ENCODE measurements at places on chromosomes 11 and 22.

DNA sequence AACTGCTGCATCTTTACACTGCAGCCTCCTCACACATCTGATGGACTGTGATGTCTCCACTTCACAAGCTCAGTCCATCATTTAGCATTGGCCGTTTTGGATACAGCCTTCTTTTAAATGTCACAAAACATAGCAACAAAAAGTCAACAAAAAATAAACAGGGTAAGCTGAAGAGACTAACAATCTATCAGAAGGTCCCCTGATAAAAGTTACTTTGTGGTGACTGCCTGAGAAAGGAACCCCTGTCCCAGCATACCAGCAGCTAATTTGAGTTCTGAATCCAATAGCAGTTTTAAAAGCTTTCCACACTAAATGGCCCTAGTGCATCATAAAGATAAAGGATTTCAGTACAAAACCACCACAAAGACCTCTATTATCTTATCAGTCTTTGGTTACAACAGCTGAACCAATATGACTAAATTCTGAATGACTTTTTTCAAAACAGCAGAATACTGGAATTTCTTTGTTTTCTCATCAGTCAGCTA, 162.4 kb downstream of the SOX6 start:
- DNase-seq, result no peak

- no peak for DNase-seq
These were observed 18.7 kb upstream of the PPFIA1 start for GRCh38 chr11:70251659-70252321.

- DNase-seq, result no peak
These were observed 67.4 kb upstream of the PITPNB start for GRCh38 chr22:27986459-27986858.

GRCh38 chr11:103043826-103044678, 47.9 kb downstream of the DCUN1D5 start:
- DNase-seq, result no peak

GRCh38 chr11:86205421-86206336, 38.9 kb upstream of the EED start:
- no peak for DNase-seq

GRCh38 chr11:112318184-112318591, 57.5 kb upstream of the PLET1 start:
- DNase-seq, result peak; percentile 34

DNA sequence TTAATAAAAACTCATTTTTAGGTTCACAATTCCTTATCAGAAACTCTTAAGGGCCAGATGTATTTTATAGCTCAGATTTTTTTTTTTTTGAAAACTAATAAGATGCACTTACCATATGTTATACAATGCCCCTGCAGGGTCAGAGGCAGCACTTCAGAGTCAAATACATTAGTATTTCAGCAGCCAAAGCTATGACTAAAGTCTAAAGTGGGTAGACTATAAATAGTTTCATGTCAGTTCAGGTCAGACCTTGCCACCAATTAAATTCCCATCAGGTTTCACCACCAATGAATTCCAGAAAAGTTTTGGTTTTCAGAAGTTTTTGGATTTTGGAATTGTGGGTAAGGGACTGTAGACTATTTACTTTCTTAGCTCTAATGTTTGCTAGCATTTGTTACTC, 75.9 kb downstream of the FAM83F start:
- no peak for DNase-seq

- DNase-seq, result no peak
These were observed 326.3 kb downstream of the ETS1 start for GRCh38 chr11:128261011-128261421.

DNA sequence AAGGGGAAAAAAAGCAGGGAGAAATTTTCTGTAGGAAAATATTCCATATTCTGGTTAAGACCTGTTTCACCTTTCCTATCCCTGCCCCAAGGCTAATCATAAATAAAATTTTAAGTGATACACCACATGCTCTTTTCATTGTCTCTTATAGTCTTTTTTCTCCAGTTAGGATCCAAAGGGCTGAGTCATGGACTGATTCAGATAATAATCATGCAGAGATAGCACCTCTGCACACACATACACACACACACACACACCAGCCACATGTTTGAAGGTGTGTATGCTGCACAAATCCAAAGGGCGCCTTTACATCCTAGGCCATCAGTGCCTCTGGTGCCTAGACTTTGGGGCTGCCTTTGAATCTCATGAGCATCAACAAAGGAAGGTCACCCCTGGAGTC, 35.5 kb upstream of the CWF19L2 start:
- no peak for DNase-seq

DNA sequence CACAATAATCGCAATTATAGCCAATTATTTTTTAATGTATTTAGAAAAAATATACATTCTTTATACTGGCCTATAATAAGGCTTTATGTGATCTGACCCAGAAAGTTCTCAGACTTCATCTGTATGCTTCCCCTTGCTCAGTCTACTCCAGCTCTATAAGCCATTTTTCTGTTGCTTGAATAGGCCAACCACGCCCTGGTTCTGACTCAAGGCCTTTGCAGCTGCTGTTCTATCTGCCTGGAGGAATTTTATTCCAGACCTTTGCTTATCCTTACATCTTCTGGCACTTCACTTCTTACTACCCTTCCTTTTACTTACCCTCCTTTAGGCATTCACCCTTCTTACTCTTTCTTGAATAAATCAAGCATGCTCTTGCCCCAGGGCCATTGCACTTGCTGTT, 54.9 kb upstream of the PDE3B start:
- no peak for DNase-seq

DNA sequence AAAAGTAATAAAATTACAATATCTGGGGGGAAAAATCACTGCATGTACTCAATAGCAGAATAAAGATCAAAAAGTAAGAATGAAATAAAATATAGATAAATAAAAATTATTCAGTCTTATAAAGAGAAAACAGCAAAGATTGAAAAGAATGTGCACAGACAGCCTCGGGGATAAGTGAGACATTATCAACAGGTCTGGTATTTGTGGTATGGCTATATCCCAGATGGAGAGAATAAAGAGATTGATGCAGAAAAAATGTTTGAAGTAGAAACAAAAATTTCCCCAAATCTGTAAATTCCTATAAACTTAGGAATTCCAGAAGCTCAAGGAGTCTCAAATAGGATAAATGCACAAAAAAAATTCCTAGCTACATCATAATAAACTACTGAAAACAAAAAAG, 74.5 kb upstream of the LUZP2 start:
- DNase-seq, result no peak

- no peak for DNase-seq
These were observed 78.2 kb upstream of the NARS2 start for GRCh38 chr11:78652843-78653239.

- DNase-seq, result no peak
These were observed 9.5 kb downstream of the PHOX2A start for GRCh38 chr11:72234514-72234830.

- DNase-seq, result peak; percentile 19
These were observed 913 bp downstream of the ZNHIT2 start for GRCh38 chr11:65116370-65117205.

DNA sequence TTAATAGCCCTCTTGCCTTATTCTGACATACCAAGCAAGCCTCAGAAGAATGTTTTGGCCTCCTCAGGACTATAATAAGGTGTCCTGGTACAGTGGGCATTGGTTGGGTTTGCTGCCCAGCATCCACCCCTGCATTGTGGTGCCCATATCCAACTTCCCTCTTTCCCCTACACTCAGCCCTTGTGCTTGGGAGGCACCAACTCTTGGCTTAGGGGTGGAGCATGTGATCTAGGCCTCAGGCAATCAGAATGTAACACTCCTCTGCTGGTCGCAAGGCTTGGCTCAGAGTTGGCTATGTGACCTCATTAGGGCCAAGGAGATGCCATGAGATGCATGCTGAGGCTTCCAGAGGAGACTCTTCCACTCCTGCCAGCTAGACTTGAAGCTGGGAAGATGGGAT, 123.0 kb downstream of the CSNK2A3 start:
- DNase-seq, result no peak

DNA sequence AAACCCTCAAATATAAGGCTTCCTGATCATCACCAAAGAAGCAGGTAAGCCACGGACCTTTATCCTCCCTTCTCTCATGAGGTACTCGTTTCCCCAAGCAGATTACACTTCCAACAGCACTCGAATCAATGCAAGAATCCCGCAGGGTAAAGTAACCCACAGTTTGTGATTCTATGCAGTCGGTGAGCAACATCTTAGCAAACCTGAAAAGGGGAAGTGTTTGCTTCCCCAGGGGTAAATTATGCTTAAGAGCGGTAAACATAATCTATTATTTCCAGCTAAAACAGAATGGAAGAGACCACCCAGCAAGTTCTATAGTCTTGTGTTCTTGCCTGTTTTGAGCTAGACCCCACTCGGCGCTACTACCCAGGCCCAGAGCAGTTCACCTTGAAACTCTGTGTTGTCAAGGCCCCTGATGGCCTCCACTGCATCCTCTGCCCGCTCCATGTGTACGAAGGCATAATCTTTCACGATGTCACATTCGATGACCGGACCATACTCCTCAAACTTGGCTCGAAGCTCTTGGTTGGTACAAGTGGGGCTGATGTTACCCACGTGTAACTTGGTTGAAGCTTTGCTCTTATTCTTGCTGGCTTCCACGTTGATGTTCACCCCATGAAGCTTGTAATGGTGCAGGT, 1.3 kb downstream of the RBM4B start:
- no peak for DNase-seq

GRCh38 chr22:40597526-40598430, 38.7 kb downstream of the MRTFA start:
- DNase-seq, result no peak

DNA sequence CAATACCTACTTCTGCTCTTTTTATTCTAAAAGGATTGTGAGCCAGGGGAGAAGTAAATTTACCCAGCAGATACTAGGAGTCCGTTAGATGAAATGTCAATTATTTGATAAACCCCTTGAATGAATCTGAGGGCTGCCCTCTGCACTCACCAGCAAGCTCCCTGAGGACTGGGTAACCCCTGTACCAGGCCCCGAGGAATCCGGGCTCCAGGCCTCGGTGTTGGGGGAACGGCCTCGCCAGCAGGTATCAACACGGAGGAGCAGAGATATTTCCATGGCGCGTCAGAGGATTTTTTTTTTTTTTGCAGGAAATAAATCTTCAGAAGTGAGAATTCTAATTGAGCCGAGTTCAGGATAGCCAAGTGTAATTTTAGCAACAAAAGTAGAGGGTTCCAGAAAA, 1408.8 kb downstream of the BRD1 start:
- no peak for DNase-seq

DNA sequence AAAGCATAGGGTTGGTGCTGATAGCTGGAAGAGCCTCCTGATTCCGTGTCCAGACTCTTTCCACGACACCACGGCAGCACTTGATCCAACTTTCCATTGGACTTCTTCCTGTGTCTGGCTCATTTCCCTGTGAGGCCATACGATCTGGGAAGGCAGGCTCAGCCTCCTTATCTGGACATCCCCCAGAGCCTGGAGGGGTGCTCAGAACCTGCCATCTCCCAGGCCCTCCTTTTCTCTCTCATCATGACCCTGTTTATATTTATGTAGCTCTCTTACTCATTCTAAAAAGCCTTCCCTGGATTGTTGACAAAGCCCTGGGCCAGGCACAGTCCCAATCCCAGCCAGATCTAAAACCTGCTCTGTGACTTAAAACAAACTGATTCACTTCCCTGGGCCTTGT, 7.8 kb upstream of the BCL9L start:
- no peak for DNase-seq

GRCh38 chr11:66371627-66372415, at the start of gene SLC29A2:
SLC29A2 (minus strand) TSS chr11:66371760; CDS start chr11:66371591, 169 bp downstream.
- DNase-seq, result peak; percentile 88

DNA sequence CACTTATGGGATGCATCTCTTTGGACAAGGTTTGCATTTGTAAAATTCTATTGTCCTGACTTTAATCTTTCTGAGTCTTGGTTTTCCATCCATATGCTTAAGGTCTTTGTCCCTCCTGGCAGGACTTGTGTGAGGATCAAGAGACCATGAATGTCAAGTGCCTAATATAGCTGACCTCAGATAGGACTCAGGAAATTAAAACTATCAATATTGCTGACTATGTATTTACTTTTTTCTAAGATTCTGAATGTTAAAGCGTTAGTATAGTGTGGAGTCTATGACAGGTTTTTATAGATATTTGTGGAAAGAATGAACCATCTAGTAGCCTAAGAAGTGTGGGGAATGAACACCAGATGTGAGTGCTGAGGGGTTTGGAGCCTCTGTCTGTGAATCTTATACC, 637.8 kb downstream of the NTM start:
- no peak for DNase-seq

DNA sequence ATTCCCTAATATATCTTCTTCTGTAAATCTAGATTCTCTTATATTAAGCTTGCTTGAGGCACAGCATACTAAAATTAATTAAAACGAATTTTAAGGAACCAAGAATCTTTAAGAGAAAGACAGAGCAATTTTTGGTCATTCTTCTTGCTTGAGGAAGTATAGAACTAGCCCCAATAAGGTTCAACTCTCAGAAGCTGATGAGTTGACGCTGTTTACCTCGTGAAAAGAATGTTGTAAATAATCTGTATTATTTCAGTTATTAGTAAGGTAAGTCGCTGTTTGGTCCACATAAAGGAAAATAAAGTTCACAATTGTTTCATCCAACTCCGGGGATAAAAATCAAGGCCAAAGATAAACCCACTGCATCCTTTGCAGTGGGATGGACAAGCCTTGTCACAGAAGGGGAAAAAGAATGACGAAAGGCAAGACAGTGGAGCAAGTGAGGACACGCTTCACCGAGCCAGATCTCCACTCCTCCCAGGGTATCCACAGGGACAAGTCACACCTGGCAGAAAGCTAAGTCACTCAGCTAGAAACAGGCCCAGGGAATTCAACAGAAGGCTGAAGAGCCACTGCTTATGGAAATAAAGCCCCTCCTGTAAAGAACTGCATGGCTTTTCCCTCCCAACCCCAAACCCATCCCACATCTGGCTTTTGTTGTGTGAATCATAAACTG, 752 bp downstream of the POU2AF1 start:
- no peak for DNase-seq

DNA sequence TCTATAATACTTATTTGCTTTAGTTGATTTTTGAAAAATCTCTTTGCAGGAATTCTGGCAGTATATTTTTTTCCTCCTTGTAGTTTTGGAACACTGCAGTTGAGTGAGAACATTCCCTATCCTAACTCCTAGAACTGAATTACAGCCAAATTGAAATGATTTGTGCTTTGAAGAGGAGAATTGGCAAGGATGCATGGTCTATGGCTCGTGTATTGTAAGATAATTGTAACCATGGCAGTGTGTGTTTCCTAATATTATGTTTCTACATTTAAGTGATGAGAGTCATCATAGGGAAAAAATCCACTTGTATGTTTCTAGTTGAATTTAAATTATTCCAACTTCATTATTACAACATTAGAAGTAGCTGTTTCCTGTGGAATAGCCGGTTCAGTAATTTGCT, 80.9 kb upstream of the MYO18B start:
- no peak for DNase-seq

GRCh38 chr11:45264839-45265515, 21.2 kb downstream of the SYT13 start:
- peak; percentile 12 for DNase-seq

GRCh38 chr22:37807410-37808293, at the start of gene GCAT:
GCAT (plus strand) TSS chr22:37807934; CDS start chr22:37807968, 34 bp downstream.
- peak; percentile 96 for DNase-seq
